ENCODE measurements at places on chromosomes 12 and 14.
A peak's percentile ranks its signal among the peaks of the same experiment; 100 is the strongest.

- no peak for DNase-seq
Measured at GRCh38 chr14:76067536-76067935, 82.0 kb downstream of the IFT43 start.

GRCh38 chr12:26857465-26858176 is 24.6 kb upstream of the ITPR2 start:
- no peak for DNase-seq

GRCh38 chr12:4289231-4289878 is 15.8 kb downstream of the CCND2 start:
- DNase-seq, result no peak

- no peak for DNase-seq
Measured at GRCh38 chr14:102491366-102491765, 18.2 kb downstream of the ANKRD9 start.

GRCh38 chr12:21111732-21112131 is 19.3 kb upstream of the SLCO1B1 start:
- no peak for DNase-seq

DNA sequence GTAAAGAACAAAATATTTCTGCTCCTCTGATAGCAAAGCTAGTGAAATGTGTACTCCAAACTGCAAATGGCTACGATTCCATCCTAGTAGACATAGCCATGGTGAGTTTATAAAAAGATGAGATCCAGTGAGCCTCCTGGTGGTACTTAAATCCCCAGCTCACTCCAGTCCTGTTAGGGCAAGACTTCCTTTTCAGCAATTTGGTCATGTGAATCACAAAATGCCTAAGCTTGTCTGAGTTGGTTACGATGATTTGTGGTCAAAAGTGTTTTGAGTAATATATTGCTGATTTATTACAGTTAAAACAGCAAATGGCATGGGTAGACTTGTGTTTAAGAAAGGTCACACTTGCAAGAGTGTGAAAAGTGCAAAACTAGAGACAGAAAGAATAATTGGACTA is 102.7 kb upstream of the NAV3 start:
- DNase-seq, result no peak

- DNase-seq, result no peak
Measured at GRCh38 chr12:88431246-88431645, 149.0 kb downstream of the KITLG start.

DNA sequence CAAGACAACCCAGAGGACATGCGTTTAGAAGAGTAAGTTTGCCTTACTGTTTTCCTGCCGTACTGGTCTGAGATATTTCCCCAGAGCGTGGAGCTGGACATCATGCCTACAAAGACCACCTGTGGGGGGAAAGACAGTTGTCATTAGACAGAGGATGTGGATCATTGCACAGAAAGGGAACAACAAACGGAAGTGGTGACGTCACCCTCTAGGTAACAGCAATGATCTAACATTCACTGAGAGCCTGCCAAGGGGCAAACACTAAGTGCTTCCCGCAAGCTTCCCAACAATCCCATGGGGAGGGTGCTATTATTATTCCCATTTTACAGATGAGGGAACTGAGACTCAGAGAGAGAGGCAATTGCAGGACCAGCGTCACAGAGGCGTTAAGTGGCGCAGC is 48.5 kb downstream of the SVOP start:
- no peak for DNase-seq

- DNase-seq, result no peak
Measured at GRCh38 chr12:62194031-62194430, 66.2 kb upstream of the USP15 start.

- no peak for DNase-seq
Measured at GRCh38 chr12:50313256-50313931, 30.1 kb upstream of the LIMA1 start.

GRCh38 chr14:68680541-68681051 is 112.3 kb downstream of the ZFP36L1 start:
- no peak for DNase-seq

DNA sequence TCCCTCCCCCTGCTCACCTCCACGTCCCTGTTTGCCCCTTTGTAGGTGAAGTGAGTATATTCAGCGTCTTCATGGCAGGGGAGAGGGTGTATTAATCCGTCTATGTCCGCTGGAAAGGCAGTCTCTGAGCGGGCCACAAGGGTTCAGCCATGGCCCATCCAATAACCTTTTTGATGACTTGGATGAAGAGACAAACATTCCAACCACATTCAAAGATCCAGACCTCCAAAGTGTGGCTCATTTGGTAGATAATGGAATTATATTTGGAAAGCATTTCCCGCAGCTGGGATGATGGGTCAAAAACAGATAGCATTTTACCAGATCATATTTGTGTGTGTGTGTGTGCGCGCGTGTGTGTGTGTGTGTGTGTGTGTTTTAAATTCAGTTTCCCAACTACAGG is 345.9 kb downstream of the DPF3 start:
- no peak for DNase-seq

DNA sequence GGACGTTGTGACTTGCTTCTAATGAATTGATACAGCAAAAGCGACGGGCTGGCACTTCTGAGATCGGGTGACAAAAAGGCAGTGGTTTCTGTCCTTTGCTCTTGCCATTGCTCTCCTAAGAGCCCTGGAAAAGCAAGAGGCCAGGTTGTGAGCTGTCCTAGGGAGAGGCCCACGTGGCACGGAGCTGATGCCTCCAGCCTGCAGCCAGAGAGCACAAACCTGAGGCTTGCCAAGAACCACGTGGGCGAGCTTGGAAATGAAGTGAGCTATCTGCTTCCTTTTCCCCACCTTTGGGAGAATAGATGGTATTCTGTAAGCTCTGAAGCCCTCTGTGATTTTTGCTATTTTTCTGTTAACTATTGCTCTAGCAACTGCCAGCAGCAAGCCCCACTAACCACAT is 26.4 kb upstream of the NOS1 start:
- DNase-seq, result no peak

GRCh38 chr12:63980211-63980610 is 135.7 kb downstream of the SRGAP1 start:
- no peak for DNase-seq

GRCh38 chr14:32073537-32074189 is 3.4 kb upstream of the ARHGAP5 start:
- peak; percentile 69 for DNase-seq

GRCh38 chr14:75689012-75689411 is 28.0 kb downstream of the TTLL5 start:
- DNase-seq, result no peak

DNA sequence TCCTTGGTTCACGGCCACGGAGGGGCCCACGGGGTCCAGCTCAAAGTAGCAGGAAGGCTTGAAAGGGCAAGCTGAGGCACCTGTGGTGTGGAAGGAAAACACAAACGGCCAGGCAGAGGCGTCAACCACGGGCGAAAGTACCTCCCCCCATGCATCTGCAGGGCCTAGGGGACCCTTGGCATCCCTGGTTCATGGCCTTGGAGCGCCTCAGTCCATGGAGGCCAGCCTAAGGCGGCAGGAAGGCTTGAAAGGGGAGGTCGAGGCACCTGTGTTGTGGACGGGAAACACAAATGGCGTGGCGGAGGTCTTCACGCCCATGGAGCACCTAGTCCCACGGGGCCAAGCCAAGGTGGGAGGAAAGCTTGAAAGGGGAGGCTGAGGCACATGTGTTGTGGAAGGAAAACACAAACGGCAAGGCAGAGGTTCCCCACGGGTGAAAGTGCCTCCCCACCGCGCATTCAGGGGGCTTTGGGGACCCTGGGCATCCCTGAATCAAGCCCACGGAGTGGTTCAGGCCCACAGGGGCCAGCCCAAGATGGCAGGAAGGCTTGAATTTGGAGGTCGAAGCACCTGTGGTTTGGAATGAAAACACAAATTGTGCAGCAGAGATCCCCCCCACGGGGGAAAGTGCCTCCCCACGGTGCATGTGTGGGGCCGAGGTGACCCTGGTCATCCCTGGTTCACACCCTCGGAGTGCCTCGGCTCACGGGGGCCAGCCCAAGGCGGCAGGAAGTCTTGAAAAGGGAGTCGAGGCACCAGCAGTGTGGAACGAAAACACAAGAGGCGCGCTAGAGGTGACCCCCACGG is 380.8 kb downstream of the ALG10 start:
- peak; percentile 0 for DNase-seq

- no peak for DNase-seq
Measured at GRCh38 chr14:71586131-71586897, 345.9 kb upstream of the RGS6 start.

- DNase-seq, result no peak
Measured at GRCh38 chr12:72271451-72272090, 599 bp upstream of the TRHDE start.

DNA sequence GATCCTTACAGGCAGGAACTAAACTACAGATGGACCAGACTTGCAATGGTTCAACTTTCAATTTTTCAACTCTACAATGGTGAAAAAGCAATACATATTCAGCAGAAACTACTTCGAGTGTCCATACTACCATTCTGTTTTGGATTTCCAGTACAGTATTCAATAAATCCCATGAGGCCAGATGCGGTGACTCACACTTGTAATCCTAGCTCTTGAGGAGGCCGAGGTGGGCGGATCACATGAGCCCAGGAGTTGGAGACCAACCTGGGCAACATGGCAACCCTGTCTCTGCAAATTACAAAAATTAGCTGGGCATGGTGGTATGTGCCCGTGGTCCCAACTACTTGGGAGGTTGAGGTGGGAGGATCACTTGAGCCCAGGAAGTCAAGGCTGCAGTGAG is 336.1 kb downstream of the MED13L start:
- DNase-seq, result no peak

GRCh38 chr12:39065455-39065854 is 160.1 kb upstream of the CPNE8 start:
- no peak for DNase-seq

- DNase-seq, result no peak
Measured at GRCh38 chr12:48927261-48927660, 2.0 kb upstream of the FKBP11 start.

GRCh38 chr12:61987173-61987572 is 273.0 kb upstream of the USP15 start:
- DNase-seq, result no peak

DNA sequence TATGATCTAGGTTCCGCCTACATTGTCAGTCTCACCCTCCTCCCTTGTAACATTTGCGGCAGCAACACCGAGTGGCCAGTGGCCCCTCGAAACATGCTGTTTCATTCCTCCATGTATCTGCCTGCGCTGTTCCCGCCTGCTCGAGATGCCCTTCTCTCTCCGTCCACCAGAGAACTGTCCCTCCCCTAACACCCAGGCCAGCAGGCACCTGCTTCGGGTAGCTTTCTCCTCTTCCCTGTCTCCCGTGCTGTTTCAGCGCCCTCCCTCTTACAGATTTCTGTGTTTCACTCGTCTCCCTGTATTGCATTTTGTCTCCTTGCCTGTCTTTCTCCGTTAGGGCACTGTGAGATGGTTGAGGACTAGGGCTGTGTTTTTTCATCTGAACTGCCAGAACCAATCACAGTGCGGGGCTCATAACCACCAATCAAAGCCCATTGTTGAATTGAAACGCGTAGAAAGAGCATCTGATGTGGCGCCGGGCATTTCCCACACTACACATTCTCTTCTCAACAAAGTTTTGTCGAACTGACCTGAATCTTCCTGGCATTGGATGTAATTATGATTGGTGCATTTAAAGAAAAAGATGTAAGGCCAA is 40.9 kb upstream of the ELK3 start:
- DNase-seq, result no peak

- DNase-seq, result no peak
Measured at GRCh38 chr12:127745469-127746212, 521.3 kb upstream of the TMEM132C start.

DNA sequence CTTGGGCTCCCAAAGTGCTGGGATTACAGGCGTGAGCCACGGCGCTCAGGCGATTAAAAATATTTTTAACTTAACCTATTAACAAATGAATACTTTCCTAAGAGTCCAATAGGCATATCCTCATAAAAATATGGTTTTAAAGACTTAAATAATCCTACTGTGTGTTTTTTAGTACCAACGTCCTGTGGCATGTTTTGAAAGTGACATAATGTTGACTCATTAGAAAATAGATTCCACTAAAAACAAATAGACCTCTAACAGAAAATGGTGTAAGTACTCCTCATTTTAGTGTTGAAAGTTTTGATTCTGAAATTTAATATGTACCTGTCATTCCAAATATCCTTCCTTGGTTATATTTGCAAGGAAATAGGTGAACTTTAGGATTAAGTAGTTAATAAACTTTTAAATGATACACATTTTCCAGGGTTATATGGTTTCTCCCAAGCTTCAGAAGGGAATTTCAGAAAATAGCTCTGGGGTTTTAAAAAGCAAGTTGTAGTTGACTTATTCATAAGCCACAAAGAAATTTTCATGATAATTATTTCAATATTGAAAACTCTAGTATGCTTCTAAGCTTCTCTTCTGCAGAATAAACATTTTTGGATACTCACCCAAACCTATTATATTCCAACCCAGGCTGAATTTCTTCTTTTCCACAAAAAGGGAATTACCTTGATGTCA is 12.1 kb upstream of the LUM start:
- DNase-seq, result no peak

DNA sequence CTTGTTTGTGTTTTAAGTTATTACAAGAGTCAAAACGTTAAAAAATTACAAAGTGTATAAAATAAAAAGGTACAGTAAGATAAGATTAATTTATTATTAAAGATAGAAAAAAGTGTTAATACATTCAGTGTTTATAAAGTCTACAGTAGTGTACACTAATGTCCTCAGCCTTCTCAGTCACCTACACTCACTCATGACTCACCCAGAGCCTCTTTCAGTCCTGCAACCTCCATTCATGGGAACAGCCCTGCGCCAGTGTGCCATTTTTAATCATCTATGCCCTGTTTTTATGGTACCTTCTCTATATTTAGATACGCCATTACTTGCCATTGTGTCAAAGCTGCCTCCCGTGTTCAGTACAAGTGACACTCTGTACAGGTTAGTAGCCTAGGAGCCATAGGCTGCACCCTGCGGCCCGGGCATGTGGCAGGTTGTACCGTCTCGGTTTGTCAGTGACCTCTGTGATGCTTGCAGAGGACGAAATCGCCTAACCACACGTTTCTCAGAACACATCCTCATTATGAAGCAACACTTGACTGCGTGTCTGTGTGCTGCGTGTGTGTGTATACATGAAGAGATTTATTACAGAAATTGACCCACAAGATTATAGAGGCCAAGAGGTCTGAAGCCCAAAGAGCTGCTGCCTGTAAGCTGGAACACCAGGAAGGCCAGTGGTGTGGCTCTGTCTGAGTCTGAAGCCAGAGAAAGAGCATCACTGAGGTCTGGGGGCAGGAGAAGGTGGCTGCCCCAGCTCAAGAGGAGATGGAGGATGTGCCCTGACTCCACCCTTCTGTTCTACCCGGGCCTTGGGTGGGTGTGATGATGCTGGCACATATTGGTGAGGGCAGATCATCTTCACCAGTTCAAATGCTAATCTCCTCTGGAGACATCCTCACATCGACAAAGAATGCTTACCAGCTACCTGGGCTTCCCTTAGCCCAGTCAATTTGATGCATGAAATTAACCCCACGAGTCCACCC is 116.6 kb upstream of the C14orf180 start:
- DNase-seq, result no peak

- no peak for DNase-seq
Measured at GRCh38 chr14:51079085-51079484, 15.8 kb downstream of the TRIM9 start.

DNA sequence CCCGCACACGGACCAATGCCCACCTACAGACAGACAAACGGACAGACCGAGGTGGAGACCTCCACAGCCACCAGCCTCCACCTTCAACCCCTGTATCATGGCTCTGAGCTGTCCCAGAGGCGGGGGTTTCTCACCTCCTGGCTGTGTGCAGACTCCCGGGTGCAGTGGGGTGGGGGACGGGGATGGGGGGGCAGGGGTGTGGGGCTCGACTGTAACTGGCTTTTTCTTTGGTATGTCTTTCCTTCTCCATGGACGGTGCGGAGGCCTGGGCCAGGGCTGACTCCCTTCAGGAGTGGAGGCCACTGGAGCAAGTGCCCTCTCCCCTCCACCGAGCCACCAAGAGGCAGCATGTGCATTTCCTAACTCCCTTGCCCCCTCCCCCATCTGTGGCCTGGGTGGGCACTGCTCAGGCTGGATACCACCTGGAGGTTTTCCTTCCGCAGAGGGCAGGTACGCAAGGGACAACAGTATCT is 122.6 kb downstream of the ESRRB start:
- no peak for DNase-seq

All from CD4-positive, alpha-beta T cell treated with Interferon alpha-2 for 1 hour (primary cell).